ENCODE measurements at places on chromosomes 16 and 17.

DNA sequence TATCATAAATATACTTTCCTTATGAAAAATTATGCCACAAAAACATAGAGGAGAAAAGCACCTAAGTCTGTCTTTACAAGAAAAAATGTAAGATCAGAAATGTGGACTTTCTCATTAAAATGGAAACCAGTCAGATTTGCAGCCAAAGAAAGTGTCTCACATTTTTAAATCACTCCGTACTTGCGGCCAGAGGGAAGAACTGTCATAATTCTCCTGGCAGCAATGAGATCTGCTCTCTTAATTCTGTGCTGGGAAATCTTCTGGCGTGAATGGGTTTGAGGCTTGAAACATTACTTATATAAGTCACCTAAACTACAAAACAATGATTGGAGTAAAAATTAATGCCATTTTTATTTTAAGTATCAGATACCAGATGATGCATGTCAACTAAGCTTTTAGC is 10.7 kb downstream of the C16orf95 start:
- no peak for DNase-seq
- peaks cover 8% of the 10 kb centered on the region for H3K4me1 ChIP-seq
- H3K27ac ChIP-seq = no peak overlapping the region
- H3K36me3 ChIP-seq = no peaks in the 10 kb centered on the region
- no peak overlapping the region for H3K4me3 ChIP-seq

DNA sequence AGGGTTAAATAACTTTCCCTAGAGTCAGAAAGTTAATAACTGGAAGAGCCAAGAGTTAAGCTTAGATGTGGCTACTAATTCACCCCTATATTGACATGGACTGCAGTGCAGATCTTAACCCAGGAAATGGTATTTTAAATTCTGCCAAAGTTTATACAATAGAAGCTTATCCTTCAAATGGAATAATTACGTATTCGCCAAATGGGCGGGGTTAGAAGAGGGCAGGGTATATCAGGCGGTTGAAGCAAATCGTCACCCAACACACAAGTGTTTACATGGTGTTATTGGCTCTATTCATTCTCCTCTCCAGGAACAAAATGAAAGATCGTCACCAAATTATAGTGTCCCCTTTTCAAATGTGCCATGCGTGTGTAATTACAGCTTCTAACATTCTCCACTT is 182.7 kb downstream of the PRKCB start:
- H3K27ac ChIP-seq = no peak overlapping the region
- H3K4me1 ChIP-seq = peaks cover 34% of the 10 kb centered on the region
- no peaks in the 10 kb centered on the region for H3K36me3 ChIP-seq
- no peak overlapping the region for H3K4me3 ChIP-seq
- no peaks in the 10 kb centered on the region for H3K27me3 ChIP-seq

- H3K27ac ChIP-seq = no peak overlapping the region
- peaks cover 35% of the 10 kb centered on the region for H3K36me3 ChIP-seq
- no peak overlapping the region for H3K4me3 ChIP-seq
- peaks cover 26% of the 10 kb centered on the region for H3K4me1 ChIP-seq
- no peak for DNase-seq
Observed at GRCh38 chr16:27429330-27429871, 27.4 kb downstream of the IL21R start.

GRCh38 chr17:17570798-17571716 is 20.5 kb downstream of the PEMT start:
- no peak overlapping the region for H3K27ac ChIP-seq
- no peaks in the 10 kb centered on the region for H3K27me3 ChIP-seq
- no peaks in the 10 kb centered on the region for H3K4me1 ChIP-seq
- H3K4me3 ChIP-seq = no peak overlapping the region

DNA sequence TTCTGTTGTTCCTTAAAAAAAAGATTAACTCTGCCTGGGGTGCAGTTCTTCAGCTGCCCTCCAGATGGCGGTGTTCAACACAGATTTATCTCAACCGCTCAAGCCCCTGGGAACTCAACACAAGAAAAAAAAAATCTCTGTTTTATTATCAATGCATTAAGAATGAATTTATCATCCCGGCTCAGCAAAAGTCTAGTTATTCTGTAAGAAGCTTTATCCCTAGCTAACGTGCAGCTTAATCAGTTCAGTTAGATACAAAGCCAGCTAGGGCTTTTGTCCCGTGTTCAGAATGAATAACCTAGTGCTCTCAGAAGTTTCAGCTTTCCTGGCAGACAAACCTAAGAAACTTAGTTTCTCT is 475.9 kb upstream of the CCL2 start:
- no peaks in the 10 kb centered on the region for H3K36me3 ChIP-seq
- DNase-seq = no peak
- no peak overlapping the region for H3K27ac ChIP-seq
- no peaks in the 10 kb centered on the region for H3K4me1 ChIP-seq
- H3K27me3 ChIP-seq = no peaks in the 10 kb centered on the region

GRCh38 chr17:38748149-38748891 is at the start of gene PCGF2:
Gene PCGF2, minus strand, starts transcription at chr17:38748336. Its CDS starts 7,934 bp downstream, at chr17:38740402.
- H3K27me3 ChIP-seq = peaks cover 39% of the 10 kb centered on the region
- H3K27ac ChIP-seq = peak within 1 kb of the TSS; percentile 38
- H3K4me1 ChIP-seq = peaks cover 47% of the 10 kb centered on the region
- no peak for DNase-seq
- peak within 1 kb of the TSS; percentile 47 for H3K4me3 ChIP-seq
- no peaks in the 10 kb centered on the region for H3K36me3 ChIP-seq

- no peak overlapping the region for H3K27ac ChIP-seq
- H3K4me1 ChIP-seq = no peaks in the 10 kb centered on the region
- H3K27me3 ChIP-seq = no peaks in the 10 kb centered on the region
- DNase-seq = no peak
- H3K4me3 ChIP-seq = no peak overlapping the region
Observed at GRCh38 chr16:48862087-48862532, 252.1 kb upstream of the N4BP1 start.

GRCh38 chr17:74217888-74218287 is 4.5 kb downstream of the TTYH2 start:
- H3K4me3 ChIP-seq = no peak overlapping the region
- no peak for DNase-seq
- no peak overlapping the region for H3K27ac ChIP-seq
- peaks cover 23% of the 10 kb centered on the region for H3K4me1 ChIP-seq

- H3K36me3 ChIP-seq = no peaks in the 10 kb centered on the region
- no peaks in the 10 kb centered on the region for H3K4me1 ChIP-seq
- no peaks in the 10 kb centered on the region for H3K27me3 ChIP-seq
Observed at GRCh38 chr16:56336071-56336688, 89.2 kb downstream of the AMFR start.

DNA sequence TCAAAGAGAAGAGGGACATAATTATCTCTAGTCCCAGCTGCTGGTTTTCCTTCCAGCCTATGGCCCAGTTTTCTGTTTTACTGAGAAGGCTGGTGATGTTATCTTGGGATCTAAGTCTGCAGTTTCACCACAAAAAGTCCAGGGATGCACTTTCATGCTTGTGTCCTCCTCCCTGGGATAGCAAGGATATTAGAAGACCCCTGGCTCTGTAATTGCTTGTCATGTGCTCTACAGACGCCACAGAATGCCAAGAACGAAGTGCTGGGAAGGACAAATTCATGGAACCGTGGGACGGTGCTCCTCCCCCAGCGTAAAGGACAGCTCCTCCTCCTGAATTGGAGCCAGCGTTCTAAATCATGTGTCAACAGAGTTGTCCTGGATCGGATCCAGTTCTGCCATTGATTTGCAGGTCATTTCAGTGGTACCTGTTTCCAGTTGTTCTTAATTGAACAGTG is 8.6 kb downstream of the MAPT start:
- H3K27me3 ChIP-seq = peaks cover 27% of the 10 kb centered on the region
- no peak overlapping the region for H3K4me3 ChIP-seq
- DNase-seq = no peak
- H3K36me3 ChIP-seq = no peaks in the 10 kb centered on the region
- no peak overlapping the region for H3K27ac ChIP-seq

- no peaks in the 10 kb centered on the region for H3K27me3 ChIP-seq
- peaks cover 36% of the 10 kb centered on the region for H3K4me1 ChIP-seq
- no peak overlapping the region for H3K4me3 ChIP-seq
- no peaks in the 10 kb centered on the region for H3K36me3 ChIP-seq
- H3K27ac ChIP-seq = no peak overlapping the region
Observed at GRCh38 chr17:79938336-79939093, 97.2 kb downstream of the TBC1D16 start.

DNA sequence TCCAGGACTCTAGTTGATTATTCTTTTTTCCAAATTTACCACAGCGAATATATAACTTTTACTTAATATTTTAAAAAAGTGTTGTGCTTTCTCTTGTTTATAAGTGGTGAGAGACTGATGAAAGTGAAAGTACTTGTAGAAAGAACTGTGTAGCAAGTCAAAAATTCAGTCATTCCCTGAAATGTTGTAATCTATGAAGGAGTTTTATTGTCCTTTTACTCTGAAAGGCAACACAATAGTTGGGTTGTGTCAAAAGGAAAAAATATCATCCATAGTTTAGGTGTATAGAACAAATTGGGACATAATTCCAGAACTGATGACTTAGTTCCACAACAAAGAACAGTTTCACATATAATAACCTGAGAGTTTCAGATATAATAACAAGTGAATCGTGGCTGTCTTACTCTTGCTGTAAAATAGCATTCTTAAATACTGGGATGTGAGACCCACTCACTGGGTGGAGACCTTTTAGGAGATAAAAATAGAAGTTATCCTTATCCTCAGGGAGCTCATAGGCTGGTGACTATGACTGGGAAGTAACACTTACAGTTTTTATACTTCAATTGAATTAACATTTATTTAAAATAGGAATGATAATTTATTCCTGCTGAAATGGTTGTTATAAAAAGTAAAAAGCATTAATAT is 20.6 kb downstream of the CYB5B start:
- peaks cover 12% of the 10 kb centered on the region for H3K36me3 ChIP-seq
- H3K4me3 ChIP-seq = peak overlapping the region; percentile 46
- no peaks in the 10 kb centered on the region for H3K27me3 ChIP-seq
- peak overlapping the region; percentile 69 for H3K27ac ChIP-seq

DNA sequence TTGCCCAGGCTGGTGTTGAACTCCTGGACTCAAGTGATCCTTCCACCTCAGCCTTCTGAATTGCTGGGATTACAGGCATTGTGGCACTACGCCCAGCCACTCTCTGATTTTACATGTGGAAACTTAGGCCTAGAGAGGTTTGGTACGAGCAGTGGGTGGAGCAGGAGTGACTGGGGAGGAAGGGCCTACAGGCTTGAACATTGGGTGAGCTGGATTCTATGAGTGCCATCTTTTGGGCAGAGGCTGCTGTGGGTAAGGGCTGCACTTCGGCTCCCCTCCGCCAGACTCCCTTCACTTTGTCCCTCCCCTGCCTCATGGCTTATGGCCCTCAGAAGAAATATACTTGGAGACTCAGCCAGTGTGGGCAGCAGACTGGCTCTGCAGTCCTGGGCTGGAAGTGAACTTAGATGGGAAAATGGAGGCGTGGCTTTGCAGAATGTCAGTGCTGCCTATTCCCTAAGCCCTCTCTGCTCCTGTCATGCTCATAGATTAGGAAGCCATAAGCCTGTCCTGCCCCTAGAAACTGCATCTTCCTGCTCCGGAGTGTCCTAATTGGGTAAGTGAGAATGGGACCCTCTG is 9.5 kb upstream of the MRC2 start:
- no peaks in the 10 kb centered on the region for H3K4me1 ChIP-seq
- no peaks in the 10 kb centered on the region for H3K27me3 ChIP-seq
- H3K27ac ChIP-seq = no peak overlapping the region
- DNase-seq = no peak
- no peak overlapping the region for H3K4me3 ChIP-seq
- no peaks in the 10 kb centered on the region for H3K36me3 ChIP-seq

- H3K27me3 ChIP-seq = peaks cover 15% of the 10 kb centered on the region
- no peak overlapping the region for H3K4me3 ChIP-seq
- no peaks in the 10 kb centered on the region for H3K36me3 ChIP-seq
- no peak for DNase-seq
- H3K4me1 ChIP-seq = no peaks in the 10 kb centered on the region
- H3K27ac ChIP-seq = no peak overlapping the region
Observed at GRCh38 chr16:82628088-82628423, 1.3 kb downstream of the CDH13 start.

DNA sequence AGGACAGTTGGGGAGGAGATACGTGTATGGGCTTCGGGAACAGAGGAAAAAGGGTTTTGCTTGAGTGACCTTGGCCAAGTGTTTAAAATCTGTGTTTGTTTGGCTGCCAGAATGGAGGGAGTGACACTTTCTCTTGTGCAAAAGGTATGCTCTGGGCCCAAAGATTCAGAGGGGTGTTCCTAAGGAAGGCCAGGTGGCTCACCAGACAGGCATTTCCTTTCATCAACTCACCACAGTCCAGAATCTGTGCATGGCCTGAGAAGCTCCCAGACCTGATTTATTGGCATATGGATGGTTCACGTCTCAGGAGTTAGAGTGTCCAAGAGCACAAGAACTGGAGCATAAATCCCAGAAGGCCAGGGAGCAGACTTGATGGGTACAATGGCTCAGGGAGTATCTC is 53.4 kb upstream of the NLK start:
- H3K27me3 ChIP-seq = no peaks in the 10 kb centered on the region
- H3K4me3 ChIP-seq = no peak overlapping the region
- H3K4me1 ChIP-seq = peaks cover 5% of the 10 kb centered on the region
- H3K36me3 ChIP-seq = no peaks in the 10 kb centered on the region
- DNase-seq = no peak
